ENCODE measurements at places on chromosomes 7 and 10. TPM values are rescaled to one million over a fixed set of nuclear protein-coding genes. Genes with fewer than 3 reads are reported as not detected.

GRCh38 chr10:132436861-132437410 is 39.9 kb downstream of the PWWP2B start:
- H3K4me3 ChIP-seq = no peak overlapping the region
- no peaks in the 10 kb centered on the region for H3K27me3 ChIP-seq
- no peak overlapping the region for H3K27ac ChIP-seq
- no peaks in the 10 kb centered on the region for H3K4me1 ChIP-seq
- DNase-seq = no peak

DNA sequence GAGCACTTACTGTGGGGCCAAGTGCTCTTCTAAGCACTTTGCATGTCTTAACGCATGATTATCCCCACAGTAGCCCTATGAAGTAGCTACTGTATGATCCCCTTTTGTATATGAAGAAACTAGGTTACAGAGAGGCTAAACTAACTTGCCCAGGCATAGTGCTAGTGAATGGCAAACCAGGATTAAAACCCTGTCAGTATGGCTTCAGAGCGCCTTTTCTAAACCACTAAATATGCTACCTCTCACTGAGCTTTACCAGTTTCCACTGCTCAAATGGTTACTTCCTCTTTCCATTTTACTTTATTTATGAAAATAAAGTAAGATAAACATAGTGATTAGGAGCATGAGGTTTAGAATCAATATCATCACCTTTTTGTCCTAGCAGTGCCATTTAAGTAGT is 73.6 kb downstream of the PODXL start:
- H3K27ac ChIP-seq = no peak overlapping the region
- peaks cover 5% of the 10 kb centered on the region for H3K36me3 ChIP-seq
- no peaks in the 10 kb centered on the region for H3K27me3 ChIP-seq
- no peak overlapping the region for H3K4me3 ChIP-seq
- no peak for DNase-seq

FAM3C gene
- 64.5 TPM for total RNA-seq

DNA sequence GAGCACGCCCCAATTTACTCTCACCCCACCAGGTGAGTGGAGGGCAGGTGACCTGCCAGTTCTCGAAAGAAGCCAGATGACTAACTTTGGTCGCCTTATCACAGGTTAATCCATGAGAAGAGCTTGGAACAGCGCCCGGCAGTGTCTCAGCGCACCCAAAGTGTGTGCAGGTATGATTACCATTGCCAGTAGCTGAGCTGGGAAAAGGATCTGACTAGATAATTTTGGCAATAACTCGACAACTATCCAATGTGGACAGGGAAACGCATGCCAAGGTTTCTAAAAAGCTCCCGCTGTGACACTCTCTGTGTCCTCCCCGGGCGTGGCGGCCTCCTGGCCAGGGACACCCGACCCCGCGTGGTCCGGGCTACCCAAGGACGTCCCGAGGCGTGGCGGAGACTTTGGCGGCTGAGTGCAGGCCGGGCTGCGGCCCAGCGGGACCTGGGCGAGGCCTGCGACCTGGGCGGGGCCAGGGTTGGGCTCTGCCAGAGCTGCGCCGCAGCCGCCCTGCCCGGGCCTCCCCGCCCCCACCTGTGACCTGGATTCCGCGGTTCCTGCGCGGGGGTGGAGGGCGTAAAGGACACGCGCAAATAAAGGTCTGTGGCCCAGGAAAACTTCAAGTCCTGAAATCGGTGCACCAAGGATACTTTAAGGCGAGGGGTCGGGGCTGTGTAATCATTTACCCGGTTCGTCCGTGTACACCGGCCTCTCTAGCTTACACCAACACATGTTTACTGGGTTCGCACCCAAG is 13.7 kb upstream of the WAPL start:
- H3K4me1 ChIP-seq = peaks cover 9% of the 10 kb centered on the region
- no peak overlapping the region for H3K27ac ChIP-seq
- no peaks in the 10 kb centered on the region for H3K36me3 ChIP-seq
- H3K27me3 ChIP-seq = no peaks in the 10 kb centered on the region

GRCh38 chr7:47047384-47047783 is 534.5 kb downstream of the TNS3 start:
- H3K4me3 ChIP-seq = no peak overlapping the region
- no peaks in the 10 kb centered on the region for H3K4me1 ChIP-seq
- DNase-seq = no peak
- no peak overlapping the region for H3K27ac ChIP-seq

GRCh38 chr10:77192402-77192801 is 445.2 kb downstream of the KCNMA1 start:
- DNase-seq = no peak
- no peaks in the 10 kb centered on the region for H3K4me1 ChIP-seq
- no peak overlapping the region for H3K4me3 ChIP-seq
- no peaks in the 10 kb centered on the region for H3K27me3 ChIP-seq
- no peak overlapping the region for H3K27ac ChIP-seq
- no peaks in the 10 kb centered on the region for H3K36me3 ChIP-seq

FAM221A gene
- total RNA-seq = 13.4 TPM
